Stimulated activated CD4-positive, alpha-beta T cell treated with anti-CD3 and anti-CD28 coated beads, Interleukin-2, amount 100 ng/mL, for 4 hours (primary cell): ENCODE measurements at places on chromosomes 1 and 21.

DNA sequence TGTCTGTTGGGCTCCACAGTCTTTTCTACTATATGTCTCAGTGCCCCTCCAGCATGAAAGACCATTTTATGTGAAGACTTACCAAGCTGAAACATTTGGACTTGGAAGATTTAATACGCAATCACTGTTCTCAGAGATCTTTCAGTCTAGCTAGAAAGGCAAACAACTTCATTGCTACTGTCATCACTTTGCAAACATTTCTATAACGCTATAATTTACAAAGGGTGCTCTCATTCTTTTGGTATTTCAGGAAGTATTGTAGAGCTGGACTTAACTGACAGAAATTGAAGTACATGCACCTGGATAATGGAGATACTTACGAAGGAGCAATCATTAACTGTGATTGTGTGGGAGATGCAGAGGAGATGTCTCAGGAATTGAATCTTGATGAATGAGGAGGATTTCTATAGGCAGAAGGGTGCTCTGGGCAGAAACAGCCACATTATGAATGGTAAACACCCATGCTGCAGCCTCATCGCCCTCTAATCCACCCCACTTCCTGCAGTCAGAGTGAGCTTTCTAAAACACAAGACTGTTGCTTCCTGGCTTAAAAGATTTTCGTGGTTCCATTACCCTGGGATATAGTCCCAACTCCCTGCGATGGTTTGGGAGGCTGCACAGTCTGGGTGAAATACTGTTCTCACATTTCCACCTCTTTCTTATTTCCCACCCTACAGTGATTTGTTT, 75.1 kb upstream of the GNG12 start:
- DNase-seq = no peak

GRCh38 chr1:17186216-17186909, 18.6 kb upstream of the PADI1 start:
- DNase-seq = no peak

- DNase-seq = no peak
Observed at GRCh38 chr1:156646738-156647211, 4.9 kb downstream of the BCAN start.

- DNase-seq = no peak
Observed at GRCh38 chr1:53121319-53122172, 20.9 kb downstream of the SLC1A7 start.

- no peak for DNase-seq
Observed at GRCh38 chr1:78713297-78713696, 63.7 kb downstream of the IFI44 start.
